Hematopoietic multipotent progenitor cell treated with erythropoietin and hydrocortisone succinate and interleukin-3 and kit ligand, for 17 days (in vitro differentiated cells): ENCODE measurements at places on chromosomes 2 and 18.

GRCh38 chr18:69588301-69588700 lies 187.6 kb downstream of the DOK6 start:
- no peak for DNase-seq

GRCh38 chr2:235879116-235879515 lies 289.1 kb downstream of the GBX2 start:
- DNase-seq = no peak

DNA sequence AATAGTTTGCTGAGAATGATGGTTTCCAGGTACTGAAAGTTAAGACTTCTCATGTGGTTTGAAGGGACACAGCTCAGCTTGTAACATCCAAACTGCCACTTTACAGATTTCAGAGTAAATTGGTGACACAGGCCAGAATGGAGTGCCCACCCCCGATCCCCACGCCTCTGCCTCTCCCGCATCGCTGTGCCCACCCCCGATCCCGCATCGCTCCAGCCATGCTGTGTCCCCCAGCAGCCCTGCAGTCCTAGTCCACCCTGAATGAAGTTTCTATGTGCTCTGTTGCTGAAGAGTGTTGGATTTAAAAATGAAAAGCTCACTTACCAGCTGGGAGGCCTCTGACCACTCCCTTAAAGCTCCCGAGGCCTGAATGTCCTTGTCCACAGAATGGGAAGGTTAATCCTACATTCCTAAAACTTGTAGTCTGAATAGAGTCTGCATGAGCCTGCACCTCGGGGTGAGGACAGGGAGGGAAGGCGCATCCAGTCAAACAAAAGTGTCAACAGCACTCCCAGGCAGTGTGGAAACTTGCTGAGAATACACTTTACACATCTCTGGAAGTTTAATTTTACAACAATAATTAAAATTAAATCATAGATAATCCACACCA lies 176.4 kb upstream of the ID2 start:
- DNase-seq = no peak

DNA sequence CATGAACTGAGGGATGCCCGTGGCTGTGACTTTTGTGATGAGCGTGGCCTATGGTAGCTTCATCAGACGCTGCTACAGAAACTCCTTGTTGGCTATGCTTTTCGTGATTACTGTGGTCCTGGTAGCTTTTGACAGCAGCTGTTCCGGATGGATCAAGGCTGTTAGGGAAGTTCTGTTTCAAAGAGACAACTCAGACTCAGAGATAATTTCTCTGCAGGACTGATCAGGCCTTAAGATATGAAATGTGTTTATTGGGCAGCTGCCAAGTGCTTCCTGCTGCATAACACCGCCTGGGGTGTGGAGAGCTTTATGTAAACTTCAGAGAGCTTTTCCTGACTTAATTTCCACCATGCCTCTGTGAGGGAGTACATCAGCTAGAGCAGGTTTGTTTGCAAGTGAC lies 243.8 kb downstream of the TSN start:
- peak; percentile 9 for DNase-seq

- DNase-seq = no peak
Measured at GRCh38 chr18:13429016-13429415, 210.5 kb downstream of the LDLRAD4 start.

GRCh38 chr18:35178260-35178659 lies 62.6 kb upstream of the ZNF397 start:
- DNase-seq = no peak

DNA sequence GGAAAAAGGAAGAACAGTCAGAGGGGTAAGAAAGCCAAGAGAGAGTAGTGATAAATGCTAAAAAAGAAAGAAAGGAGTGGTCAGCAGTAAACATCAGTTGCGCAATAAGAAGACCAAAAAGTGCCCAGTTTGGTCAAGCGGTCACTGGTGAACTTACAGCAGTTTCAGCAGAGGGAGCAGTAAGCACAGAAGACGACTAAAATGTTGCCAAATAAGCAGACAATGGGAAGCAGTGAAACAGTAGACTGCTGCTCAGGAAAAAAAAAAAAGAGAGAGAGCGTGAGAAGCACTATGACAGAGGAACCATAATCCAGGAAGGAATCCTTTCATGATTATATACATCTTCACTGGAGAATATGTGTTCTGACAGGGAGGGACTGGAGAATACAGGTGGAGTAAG lies 45.8 kb downstream of the DNAJC10 start:
- DNase-seq = no peak

GRCh38 chr2:59734743-59735142 lies 818.7 kb downstream of the BCL11A start:
- DNase-seq = no peak

- DNase-seq = no peak
Measured at GRCh38 chr2:199984755-199985154, 29.4 kb downstream of the MAIP1 start.

DNA sequence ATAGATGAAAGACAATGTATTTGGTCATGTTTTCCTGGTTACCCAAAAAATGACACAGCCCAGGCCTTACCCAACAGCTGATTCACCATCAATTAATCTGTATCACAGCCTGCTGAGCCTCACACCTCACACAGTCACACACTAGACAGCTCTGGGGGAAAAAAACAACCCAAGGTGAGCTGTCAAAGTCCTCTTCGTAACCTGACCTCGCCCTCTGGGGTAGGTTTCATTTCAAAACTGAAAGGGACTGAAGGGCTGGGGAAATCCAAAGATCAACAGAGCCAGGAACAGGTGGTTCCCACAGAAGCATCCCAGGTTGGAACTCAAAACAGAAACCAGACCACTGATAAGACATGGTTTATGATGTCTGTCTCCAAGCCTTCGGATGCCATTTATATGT lies 18.2 kb upstream of the PCBP1 start:
- no peak for DNase-seq

DNA sequence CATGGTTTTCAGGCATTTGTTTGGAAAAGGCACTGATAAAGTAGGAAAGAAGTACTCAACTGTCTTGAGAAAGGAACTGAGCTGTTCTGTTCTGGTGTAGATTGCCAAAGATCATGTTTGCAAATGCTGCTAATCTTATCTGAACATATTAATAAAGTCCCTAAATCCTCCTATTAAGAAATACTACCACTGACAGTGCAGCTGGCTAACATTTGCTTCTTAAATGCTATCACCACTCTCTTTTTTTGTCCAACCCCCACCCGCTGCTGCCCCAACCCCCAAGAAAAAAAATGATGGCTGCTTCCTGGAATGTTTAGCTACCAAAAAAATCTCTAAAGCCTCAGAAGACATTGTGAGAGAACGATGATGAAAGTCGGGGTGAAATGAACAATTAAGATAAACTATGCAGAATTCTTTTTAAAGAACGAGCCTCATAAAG lies 130.7 kb downstream of the CCBE1 start:
- no peak for DNase-seq

DNA sequence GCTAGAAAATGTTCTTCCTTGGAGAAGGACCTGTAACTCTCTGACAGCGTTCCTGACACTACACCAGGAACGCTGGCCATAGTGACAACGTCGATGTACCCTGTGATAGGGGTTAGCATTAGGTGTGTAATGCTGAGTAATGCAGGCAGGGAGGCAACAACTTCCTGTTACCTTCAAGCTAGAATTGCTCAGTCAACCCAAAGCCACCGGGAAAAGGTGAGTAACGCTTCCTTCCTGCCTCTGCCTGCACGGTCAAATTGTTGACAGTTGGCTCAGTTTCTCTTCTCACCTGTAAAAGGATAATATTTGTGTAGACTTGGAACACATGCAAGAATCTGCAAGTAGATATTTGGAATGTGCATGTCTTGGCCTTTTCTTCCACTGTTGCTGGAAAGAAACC lies 12.7 kb downstream of the FAM110C start:
- DNase-seq = no peak

GRCh38 chr2:166148500-166149400 lies 20.9 kb upstream of the SCN1A start:
- no peak for DNase-seq

GRCh38 chr18:77765468-77765867 lies 515.8 kb downstream of the GALR1 start:
- no peak for DNase-seq

- DNase-seq = no peak
Measured at GRCh38 chr2:212659441-212659840, 120.8 kb upstream of the ERBB4 start.

GRCh38 chr2:102238778-102239177 lies 52.0 kb downstream of the IL1RL2 start:
- DNase-seq = no peak

DNA sequence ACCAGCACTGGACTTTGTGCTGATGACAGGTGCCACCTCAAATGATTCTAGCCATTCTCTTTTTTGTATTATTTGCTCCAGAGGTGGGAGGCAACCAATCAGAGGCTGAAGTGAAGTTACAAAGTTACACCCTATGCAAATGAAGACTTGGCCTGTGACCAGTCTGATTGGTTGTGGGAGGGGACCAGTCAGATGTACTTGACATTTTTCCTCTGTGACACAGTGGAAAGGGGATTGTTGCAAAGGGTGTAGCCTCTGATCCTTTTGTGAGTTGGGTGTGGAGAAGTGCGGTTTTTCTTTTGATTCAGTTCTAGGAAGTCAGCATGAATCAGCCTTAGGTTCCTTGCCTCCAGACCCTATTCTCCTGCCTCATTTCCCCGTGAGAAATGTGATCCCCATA lies 244.0 kb downstream of the ARL6IP6 start:
- DNase-seq = no peak

GRCh38 chr18:8868276-8868675 lies 162.9 kb downstream of the MTCL1 start:
- DNase-seq = no peak

- no peak for DNase-seq
Measured at GRCh38 chr18:7084080-7085065, 33.2 kb downstream of the LAMA1 start.

GRCh38 chr2:197453914-197454398 lies 604 bp downstream of the COQ10B start:
- DNase-seq = no peak

DNA sequence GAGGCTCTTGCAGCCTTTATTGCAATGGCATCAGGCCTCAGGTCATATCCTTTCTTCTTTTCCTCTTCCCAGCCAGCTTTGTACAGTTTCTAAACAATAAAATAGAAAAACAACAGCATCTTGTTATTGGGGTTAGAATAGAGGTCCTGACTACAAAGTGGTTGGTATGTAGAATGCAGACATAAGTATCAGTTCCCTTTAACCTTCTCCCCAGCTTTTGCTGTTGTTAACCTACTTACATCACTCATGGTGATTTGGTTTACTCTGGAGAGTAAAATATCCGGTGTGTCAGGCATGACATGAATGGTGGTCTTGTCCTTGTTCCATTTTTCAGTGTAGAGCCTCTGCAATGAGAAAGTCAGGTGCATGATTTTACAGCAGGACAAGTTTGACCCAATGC lies 69.8 kb downstream of the NEB start:
- no peak for DNase-seq

DNA sequence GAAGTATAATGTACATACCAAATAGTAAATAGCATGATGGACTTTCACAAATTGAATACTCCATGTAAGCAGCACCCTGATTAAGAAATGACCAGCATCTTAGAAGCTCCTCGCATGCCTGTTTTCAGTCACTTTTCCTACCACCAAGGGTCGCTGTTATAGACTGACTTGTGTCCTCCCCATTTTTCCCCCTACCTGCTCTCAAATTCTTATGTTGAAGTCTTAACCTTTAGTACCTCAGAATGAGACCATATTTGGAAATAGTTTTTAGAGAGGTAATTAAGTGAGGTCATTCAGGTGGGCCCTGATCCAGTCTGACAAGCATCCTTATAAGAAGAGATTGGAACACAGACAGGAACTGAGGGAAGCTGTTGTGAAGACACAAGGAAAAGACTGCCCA lies 125.9 kb downstream of the LYPD6 start:
- no peak for DNase-seq

- DNase-seq = no peak
Measured at GRCh38 chr2:62032096-62032495, 126.6 kb downstream of the COMMD1 start.

DNA sequence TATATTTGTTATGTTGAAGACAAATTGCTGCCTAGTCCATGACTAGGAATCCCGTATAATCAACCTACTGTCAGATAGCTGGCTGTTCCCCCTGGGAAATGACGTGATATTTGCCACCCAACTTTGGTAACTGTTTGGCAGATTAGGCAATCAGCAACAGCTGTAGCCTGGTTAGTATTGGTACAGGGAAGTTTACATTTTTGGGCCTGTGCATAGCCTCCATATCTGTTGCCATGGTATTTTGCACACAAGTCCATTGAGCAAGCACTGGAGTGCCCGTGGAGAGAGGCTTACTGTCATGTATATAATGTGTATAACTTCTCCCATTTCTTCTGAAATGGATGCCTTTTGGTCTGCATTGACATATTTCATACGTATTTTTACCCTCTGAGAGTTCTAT lies 27.7 kb downstream of the BIRC6 start:
- DNase-seq = no peak

DNA sequence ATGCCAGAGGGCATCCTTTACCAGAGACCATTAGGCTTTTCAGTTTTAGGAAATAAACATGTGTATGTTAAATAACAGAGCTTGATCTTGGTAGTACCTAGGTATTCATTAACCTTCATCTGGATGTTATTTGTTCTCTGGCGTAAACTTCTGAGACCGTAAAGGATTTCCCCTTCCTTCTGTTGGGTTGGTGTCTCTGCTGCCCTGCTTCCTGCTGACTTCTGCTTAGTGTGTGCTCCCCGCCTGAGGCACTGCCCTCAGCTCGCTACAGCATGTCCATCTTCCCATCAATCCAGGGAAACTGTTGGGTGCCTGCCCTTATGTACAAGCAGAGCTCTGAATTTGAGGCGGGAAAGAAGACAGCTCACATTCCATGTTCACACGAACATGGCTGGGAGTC lies 177.9 kb downstream of the TPGS2 start:
- DNase-seq = no peak

GRCh38 chr18:35564795-35565453 lies 16.6 kb upstream of the GALNT1 start:
- DNase-seq = no peak

DNA sequence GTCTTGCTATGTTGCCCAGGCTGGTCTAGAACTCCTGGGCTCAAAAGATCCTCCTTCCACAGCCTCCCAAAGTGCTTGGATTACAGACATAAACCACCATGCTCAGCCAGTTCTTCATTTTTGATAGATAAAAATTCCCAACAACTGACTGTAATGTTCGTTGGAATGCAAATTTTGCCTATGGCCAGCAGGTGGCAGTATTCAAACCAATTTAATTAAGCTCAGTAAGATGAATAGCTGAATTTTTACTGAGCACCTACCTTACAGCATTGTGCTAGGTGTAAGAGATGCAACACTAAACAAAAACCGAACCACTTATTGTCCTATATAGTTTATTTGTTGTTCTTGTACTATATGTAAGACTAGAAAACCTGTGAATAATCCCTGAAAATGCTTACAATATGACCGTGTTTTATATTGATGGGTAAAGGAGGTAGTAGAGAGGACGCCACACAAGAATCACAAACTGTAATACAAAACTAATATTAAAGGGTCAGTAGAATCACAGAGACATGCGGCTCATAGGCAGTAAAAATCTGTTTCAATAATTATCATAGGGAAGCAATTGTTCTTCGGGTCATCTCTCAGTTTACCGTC lies 8.2 kb upstream of the TMEM182 start:
- peak; percentile 57 for DNase-seq

DNA sequence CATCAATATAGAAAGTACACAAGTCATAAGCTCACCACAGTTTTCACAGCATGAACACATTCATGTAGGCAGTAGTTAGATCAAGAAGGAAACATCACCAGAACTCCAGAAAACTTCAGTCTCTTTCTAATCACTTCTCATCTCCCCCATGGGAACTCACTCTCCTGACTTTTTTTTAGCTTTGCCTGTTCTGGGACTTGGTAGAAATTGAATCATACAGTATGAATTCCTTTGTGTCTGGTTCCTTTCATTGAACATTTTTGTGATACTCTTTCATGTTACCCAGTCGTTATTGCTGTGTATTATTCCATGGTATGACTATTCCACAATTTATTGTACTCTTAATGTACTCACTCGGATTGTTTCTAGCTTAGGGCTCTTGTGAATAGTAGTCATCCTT lies 160.2 kb downstream of the TAF4B start:
- DNase-seq = no peak
